NCI-H1092 treated with DMSO at 0.1 percent for 48 hours (cell line): ENCODE measurements at places on chromosomes 5 and 9.

DNA sequence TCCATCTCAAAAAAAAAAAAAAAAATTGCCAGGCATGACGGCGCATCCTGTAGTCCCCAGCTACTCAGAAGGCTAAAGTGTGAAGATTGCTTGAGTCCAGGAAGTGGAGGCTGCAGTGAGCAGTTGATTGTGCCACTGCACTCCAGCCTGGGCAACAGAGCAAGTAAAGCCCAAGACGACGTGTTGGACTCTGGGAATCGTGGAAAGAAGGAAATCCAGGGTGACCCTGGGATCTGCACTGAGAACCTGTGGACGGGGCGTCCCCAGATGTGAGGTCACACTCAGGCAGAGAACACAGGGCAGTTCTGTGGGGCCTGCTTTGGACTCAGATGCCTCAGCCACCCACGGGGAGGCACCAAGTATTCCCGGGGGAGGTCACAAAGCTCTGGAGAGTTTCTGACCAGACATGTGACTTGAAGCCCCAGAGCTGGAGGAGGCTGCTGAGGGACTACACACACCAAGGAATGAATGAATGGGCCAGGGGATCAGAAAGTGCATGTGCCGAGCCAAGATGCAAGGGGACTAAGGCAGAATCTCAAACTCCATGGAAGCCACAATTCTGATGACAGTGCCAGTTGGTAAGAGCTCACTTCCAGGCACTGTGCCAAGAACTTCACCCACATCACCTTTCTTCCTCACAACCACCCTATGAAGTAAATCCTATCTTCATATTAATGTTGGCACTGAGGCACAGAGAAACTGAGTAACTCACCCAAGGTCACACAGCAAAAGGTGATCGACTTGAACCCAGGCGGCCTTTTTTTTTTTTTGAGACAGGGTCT, 12.9 kb downstream of the DYNC2I2 start:
- DNase-seq = no peak

DNA sequence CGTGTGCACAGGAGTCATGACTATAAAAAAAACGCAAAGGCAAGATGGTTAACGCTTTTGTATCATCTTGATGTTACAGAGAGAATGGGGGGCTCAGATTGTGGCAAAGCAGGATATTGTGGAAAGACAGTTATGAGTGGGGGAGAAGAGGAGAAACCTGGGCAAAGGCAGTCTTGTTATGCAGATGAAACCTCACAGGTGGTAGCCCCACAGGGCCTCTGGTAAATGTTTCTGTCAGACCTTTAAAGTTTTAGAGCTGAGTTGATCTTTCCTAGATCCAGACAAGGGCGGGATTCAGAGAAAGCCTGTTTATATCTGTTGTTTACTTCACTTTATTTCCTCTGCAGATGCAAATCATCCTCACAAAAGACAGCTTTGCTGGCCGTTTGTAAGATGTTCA, 55.2 kb downstream of the C9orf85 start:
- DNase-seq = no peak

- DNase-seq = peak; percentile 87
These were observed 1.9 kb upstream of the RGMB start for GRCh38 chr5:98771382-98772109.

- no peak for DNase-seq
These were observed 76.8 kb downstream of the TTLL11 start for GRCh38 chr9:122016309-122016708.

DNA sequence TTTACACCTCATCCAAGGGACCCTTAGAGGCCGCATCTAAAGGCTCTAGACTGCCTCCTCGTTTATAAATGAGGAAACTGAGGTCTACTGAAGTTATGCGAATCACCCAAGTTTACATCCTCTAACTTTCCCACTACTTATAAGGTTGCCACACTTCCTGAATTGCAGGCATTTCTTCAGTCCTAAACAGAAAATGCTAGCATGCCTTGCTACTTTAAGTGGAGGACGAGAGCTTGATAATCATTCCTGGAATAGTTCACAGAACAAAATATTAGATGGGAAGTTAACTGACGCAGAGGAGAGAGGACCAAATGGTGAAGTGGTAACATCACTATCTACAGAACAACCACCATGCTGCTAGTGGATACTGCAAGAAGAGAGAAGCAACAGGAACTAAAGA, 85.8 kb downstream of the GNAQ start:
- no peak for DNase-seq
